Skin of body (tissue), 3 donors: ENCODE measurements at places on chromosomes 3 and 15.

- no peak for DNase-seq
Observed at GRCh38 chr3:514192-514591, 317.6 kb downstream of the CHL1 start.

- DNase-seq = peak; percentile 51
Observed at GRCh38 chr3:24242012-24242698, 252.5 kb downstream of the THRB start.

GRCh38 chr3:187929112-187929816, 184.0 kb upstream of the BCL6 start:
- DNase-seq = no peak

- DNase-seq = no peak
Observed at GRCh38 chr3:117920253-117920898, 1114.3 kb downstream of the IGSF11 start.

DNA sequence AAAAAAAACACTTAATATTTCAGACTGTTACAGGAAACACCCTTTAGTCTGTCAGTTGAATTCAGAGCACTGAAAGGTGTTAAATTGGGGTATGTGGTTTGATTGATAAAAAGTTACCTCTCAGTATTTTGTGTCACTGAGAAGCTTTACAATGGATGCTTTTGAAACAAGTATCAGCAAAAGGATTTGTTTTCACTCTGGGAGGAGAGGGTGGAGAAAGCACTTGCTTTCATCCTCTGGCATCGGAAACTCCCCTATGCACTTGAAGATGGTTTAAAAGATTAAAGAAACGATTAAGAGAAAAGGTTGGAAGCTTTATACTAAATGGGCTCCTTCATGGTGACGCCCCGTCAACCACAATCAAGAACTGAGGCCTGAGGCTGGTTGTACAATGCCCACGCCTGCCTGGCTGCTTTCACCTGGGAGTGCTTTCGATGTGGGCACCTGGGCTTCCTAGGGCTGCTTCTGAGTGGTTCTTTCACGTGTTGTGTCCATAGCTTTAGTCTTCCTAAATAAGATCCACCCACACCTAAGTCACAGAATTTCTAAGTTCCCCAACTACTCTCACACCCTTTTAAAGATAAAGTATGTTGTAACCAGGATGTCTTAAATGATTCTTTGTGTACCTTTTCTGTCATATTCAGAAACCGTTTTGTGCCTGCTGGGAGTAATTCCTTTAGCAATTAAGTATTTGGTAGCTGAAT, 17.9 kb downstream of the TMEM43 start:
- no peak for DNase-seq

GRCh38 chr3:182935803-182936202, 44.5 kb downstream of the DCUN1D1 start:
- DNase-seq = no peak
